ENCODE measurements at places on chromosomes 4 and X.

- DNase-seq: peak; percentile 27
Measured at GRCh38 chr4:184825141-184825895, 450 bp downstream of the ACSL1 start.

DNA sequence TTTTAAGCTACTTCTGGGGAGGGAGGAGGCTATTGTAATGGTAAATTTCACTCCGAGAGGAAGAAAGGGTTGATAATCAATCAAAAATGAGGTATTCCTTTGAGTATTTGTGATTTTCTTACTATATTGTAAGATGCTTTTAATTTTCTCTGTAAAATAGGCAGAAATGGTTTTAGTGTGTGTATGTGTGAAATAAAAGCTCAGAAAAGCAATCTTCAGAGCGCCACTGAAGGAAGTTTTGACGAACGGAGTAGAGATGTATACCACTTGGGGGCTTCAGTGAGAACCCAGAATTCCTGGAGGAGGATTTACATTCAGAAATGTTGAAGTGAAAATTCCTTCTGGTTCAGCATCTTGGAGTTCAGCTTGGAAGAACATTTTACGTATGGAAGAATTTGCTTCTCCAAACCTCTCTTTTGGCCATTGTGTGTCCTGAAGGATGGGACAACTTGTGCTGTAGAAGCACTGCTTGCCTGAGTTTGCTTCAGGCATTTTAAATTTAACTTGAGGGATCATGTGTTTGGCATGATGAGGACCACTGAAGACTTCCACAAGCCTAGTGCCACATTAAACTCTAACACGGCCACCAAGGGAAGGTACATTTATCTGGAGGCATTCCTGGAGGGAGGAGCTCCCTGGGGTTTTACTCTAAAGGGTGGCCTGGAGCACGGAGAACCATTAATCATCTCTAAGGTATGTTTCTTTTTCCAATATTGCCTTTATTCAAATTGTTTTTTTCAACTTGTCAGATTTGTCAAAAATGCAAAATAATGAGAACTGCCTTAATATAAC lies 695 bp downstream of the SHROOM3 start:
- DNase-seq: peak; percentile 35

DNA sequence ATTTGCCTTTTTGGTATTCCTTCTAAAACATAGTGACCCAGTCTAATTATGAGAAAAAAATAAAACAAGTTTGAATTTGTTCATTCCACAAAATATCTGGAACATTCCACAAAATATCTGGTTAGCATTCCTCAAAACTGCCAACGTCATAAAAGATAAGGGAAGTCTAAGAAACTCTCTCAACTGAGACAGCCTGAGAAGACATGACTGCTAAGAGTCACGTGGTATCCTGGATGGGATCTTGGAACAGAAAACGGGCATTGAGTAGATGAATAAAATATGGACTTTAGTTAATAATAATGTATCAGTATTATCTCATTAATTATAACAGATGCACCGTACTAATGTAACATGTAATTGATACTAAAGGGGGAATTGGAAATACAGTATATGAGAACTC lies 280.9 kb downstream of the ARAP2 start:
- peak; percentile 47 for DNase-seq

GRCh38 chr4:183443655-183444213 lies 702 bp upstream of the CDKN2AIP start:
- no peak for DNase-seq

GRCh38 chrX:112164420-112164819 lies 81.8 kb upstream of the TRPC5 start:
- no peak for DNase-seq

- DNase-seq: no peak
Measured at GRCh38 chr4:170111085-170111484, 21.3 kb upstream of the AADAT start.

DNA sequence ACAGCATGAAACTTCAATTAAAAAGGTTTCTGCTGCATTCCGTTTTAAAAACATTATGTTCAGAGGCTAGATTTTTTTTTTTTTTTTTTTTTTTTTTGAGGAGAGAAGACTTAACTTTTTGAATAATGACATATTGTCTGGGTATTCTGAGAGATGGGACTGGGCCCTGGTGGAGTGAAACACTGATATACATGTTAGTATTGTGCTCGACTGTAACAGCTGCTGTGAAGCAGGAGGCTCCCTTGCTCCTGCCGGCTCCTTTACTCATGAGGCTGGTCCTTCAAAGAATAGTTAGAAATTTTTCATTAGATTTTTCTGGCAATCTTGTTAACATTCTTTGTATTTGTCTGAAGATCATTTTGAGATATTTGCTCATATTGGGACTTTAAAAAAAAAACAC lies 73.3 kb downstream of the TMEM131L start:
- no peak for DNase-seq

GRCh38 chr4:80007745-80008149 lies 65.3 kb downstream of the ANTXR2 start:
- DNase-seq: peak; percentile 23

DNA sequence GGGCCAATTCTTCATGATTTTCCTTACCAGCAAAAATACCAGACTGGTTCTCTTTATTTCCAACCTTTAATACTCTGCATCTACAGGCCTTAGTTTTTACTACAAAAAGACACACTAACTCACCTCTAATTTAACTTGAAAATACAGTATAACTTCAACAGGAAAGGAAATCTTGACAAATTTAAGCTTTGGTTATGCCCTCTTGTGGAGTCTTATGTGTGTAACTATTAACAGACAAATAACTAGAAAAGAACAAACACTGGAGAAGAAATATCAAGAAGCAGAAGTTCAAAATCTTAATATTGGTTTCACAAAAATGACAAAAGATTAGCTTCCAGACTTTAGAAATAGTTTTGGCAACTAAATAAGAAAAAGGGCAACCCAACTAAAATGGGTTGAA lies 33.0 kb downstream of the PPA2 start:
- no peak for DNase-seq

DNA sequence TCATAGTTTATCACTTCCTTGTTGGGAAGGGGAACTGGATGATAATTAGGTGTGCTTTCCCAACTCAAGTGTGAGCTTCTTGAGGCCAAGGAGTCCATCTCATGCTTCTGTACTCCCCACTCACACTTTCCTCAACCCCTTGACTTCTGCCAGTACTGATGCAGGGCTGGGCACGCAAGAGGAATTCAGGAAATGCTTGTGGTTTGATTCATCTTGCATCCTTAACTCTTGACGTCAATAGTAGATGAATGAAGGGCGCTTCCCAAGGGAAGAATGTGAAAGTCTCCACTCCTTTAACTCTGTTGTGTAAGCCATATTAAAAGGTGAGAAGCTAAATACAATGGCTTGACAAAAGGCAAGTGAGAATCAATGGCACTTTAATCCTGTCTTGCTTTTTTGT lies 101.8 kb downstream of the AGTR2 start:
- peak; percentile 96 for DNase-seq

DNA sequence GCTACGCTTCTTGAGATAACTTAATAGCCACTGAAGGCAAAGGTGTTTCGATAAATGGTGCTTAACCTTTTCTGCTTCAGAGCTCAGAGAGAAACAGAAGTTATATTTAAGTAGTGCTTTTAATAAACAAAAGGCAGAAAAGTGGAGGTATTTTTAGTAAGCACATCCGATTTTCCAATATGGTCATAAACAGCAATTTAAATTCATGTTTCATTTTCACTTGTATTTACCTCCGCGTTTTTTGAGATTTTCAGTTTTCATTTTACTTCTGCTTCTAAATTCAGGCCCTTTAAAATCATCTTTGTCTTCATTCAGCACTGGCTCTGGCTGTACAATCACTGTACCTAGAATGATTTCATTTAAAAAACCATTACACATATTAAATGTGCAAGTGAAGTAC lies 92.4 kb downstream of the ATRX start:
- no peak for DNase-seq
